Liver (tissue), 10 donors: ENCODE measurements at places on chromosomes 2 and 18. TPM values are rescaled to one million over a fixed set of nuclear protein-coding genes. Genes with fewer than 3 reads are reported as not detected.

- H3K27me3 ChIP-seq: no peaks in the 10 kb centered on the region
- no peak within 1 kb of the TSS for H3K27ac ChIP-seq
- H3K4me3 ChIP-seq: no peak within 1 kb of the TSS
- no peaks in the 10 kb centered on the region for H3K4me1 ChIP-seq
Observed at GRCh38 chr2:219418155-219419011, at the start of gene DES. Gene DES, plus strand, starts transcription at chr2:219418377. Its CDS starts 86 bp downstream, at chr2:219418463.

DNA sequence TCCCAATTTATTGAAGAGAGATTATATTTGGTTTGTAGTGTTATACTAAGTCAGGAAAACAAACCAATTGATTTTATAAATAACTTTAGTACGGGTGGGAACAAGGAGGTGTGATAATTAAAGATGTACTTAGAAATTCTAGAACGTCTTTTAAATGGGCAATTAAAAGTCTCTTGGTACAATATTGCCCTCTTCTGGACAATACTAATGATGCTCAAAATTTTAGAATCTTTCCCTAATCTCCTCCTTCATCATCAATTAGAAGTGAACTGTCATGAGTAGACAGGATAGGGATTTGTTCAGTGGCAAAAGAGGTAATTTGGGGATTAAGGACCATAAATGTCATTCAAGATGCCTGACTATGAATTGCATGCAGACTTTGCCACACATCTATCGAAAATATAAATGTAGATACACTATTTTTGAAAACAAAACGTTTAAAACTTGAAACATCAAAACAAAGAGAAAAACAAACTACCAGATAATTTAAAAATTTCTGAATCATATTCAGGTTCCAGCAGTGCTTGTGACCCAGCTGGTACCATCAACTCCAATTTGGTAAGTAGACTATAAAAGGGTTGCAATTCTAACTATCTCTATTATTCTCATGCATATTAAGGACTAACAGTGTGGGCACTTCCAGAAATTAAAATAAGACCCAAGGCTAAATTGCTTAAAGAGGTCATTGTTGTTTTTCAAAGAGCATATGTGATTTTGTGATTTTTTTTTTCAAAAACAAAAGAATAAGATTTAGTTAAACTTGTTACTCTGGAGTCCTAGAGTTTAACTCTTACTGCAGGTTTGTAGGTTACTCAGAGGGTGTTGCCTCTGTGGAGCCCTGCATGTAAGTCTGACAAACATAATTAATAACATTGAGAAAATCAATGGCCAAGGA lies 123.5 kb downstream of the LAMA3 start:
- no peaks in the 10 kb centered on the region for H3K36me3 ChIP-seq
- no peak overlapping the region for H3K4me3 ChIP-seq
- H3K27me3 ChIP-seq: no peaks in the 10 kb centered on the region
- DNase-seq: no peak
- no peak overlapping the region for H3K27ac ChIP-seq

GRCh38 chr2:207184348-207184747 lies 18.6 kb upstream of the KLF7 start:
- no peak overlapping the region for H3K27ac ChIP-seq
- no peak overlapping the region for H3K4me3 ChIP-seq
- no peaks in the 10 kb centered on the region for H3K36me3 ChIP-seq
- no peaks in the 10 kb centered on the region for H3K27me3 ChIP-seq
- peaks cover 10% of the 10 kb centered on the region for H3K4me1 ChIP-seq
- no peak for DNase-seq

Gene SPP2
- 584 TPM for polyA plus RNA-seq

DNA sequence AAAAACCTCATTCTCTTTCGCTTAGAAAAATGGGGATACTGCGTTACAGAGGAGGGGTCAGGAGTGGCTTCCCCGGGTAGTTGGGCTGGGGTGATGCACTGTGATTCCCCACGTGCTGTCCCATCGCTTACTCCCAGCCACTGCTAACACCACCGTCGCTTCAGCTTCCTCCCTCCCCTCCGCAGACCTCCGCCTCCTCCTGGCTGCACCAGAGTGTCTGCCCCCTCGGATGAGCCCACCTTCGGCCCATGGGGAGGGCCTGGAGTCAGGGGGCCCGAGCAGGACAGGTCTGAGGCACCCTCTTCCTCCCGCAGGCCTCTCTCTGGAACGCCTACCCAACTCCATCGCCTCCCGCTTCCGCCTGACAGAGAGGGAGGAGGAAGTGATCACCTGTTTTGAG lies 59.1 kb upstream of the MCFD2 start:
- no peak overlapping the region for H3K4me3 ChIP-seq
- no peak overlapping the region for H3K27ac ChIP-seq
- peaks cover 18% of the 10 kb centered on the region for H3K4me1 ChIP-seq
- DNase-seq: no peak
- peaks cover 4% of the 10 kb centered on the region for H3K36me3 ChIP-seq
- no peaks in the 10 kb centered on the region for H3K27me3 ChIP-seq

Gene OSBPL1A
- 11.2 TPM for polyA plus RNA-seq

Gene CXCR2
- 0.60 TPM for polyA plus RNA-seq

DNA sequence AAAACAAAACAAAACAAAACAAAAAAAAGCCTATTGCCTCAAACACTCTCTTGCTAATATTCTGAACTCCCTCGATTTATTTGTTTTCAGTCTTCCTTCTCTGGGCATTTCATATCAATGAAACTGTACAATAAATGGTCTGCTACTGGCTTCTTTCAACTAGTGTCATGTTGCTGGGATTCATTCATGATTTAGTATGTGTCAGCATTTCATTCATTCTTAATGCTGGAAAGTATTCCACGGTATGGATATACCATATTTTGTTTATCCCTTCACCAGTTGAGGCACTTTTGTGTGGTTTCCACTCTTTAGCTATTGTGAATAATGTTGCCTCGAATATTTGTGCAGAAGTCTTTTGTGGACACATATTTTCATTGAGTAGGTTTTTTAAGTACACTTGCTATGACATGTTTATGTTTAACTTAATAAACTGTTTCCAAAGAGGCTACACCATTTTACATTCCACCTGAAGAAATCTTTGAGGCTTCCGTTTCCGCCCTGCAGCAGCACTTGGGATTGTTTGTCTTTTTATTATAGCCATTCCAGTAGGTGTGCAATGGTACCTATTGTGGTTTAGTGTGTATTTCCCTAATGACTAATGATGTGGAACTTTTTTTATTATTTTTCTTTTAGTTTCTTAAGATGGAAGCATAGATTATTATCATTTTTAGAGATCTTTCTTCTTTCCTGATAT lies 543.6 kb upstream of the SOX11 start:
- H3K4me3 ChIP-seq: no peak overlapping the region
- H3K4me1 ChIP-seq: no peaks in the 10 kb centered on the region
- no peak for DNase-seq
- H3K27me3 ChIP-seq: no peaks in the 10 kb centered on the region
- no peak overlapping the region for H3K27ac ChIP-seq
- H3K36me3 ChIP-seq: no peaks in the 10 kb centered on the region

Gene ARHGEF33
- polyA plus RNA-seq: 0.08 TPM

GRCh38 chr18:7190547-7191156 lies 40.2 kb upstream of the LRRC30 start:
- no peak overlapping the region for H3K4me3 ChIP-seq
- H3K4me1 ChIP-seq: no peaks in the 10 kb centered on the region
- DNase-seq: no peak
- H3K36me3 ChIP-seq: no peaks in the 10 kb centered on the region

GRCh38 chr2:105953942-105954341 lies 209.2 kb downstream of the NCK2 start:
- no peak overlapping the region for H3K4me3 ChIP-seq
- no peaks in the 10 kb centered on the region for H3K27me3 ChIP-seq
- H3K4me1 ChIP-seq: no peaks in the 10 kb centered on the region
- no peaks in the 10 kb centered on the region for H3K36me3 ChIP-seq
- no peak overlapping the region for H3K27ac ChIP-seq
- no peak for DNase-seq

Gene SERPINB4
- not detected for polyA plus RNA-seq

Gene C2orf49
- 8.1 TPM for polyA plus RNA-seq

GRCh38 chr2:221448844-221449390 lies 123.2 kb downstream of the EPHA4 start:
- H3K27ac ChIP-seq: no peak overlapping the region
- H3K4me1 ChIP-seq: no peaks in the 10 kb centered on the region
- DNase-seq: no peak
- H3K36me3 ChIP-seq: no peaks in the 10 kb centered on the region

Gene SLC25A12
- 0.93 TPM for polyA plus RNA-seq

- no peaks in the 10 kb centered on the region for H3K4me1 ChIP-seq
- H3K27ac ChIP-seq: no peak overlapping the region
- H3K4me3 ChIP-seq: no peak overlapping the region
- no peaks in the 10 kb centered on the region for H3K36me3 ChIP-seq
- no peak for DNase-seq
Observed at GRCh38 chr2:39851651-39852110, 72.6 kb upstream of the THUMPD2 start.

Gene SCYGR6
- polyA plus RNA-seq: not detected

DNA sequence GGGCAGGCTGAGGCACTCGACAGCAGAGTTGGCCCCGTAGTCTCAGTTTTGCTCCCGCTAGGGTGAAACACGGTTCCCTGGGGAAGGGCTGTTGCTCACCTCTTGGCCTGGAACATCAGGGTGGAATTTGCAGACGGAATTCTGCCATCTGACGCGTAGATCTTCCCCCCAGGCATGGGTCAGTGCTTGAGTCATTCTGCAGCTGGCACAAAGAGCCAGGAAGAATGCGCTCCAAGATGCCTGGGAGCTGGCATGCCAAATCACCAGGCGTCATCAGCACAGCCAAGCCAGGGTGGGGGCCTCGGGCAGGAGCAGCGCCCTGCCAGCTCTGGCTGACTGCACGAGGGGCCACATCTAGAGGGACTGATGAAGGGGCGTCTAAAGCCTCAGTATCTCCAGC lies 42.7 kb downstream of the ODC1 start:
- no peak overlapping the region for H3K4me3 ChIP-seq
- no peaks in the 10 kb centered on the region for H3K36me3 ChIP-seq
- H3K27me3 ChIP-seq: no peaks in the 10 kb centered on the region
- DNase-seq: no peak
- H3K27ac ChIP-seq: peak overlapping the region; percentile 14

DNA sequence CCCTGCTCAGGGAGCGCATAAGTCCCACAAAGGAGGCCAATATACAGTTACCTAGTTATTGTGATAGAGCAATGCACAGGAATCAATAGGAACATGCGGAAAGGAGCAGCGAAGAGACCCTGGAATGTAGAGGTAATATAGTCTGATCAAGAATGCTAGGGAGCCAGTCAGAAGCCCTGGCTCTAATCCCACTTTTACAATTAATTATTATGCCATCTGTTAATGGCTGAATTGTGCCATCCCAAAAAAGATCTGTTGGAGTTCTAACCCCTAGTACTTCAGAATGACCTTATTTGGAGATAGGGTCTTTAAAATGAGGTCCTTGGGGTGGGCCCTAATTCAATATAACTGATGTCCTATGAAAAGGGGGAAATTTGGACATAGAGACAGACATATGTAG lies 7.7 kb upstream of the SPATS2L start:
- no peak overlapping the region for H3K4me3 ChIP-seq
- H3K27me3 ChIP-seq: no peaks in the 10 kb centered on the region
- no peak overlapping the region for H3K27ac ChIP-seq
- no peaks in the 10 kb centered on the region for H3K4me1 ChIP-seq
- no peak for DNase-seq

Gene CNTNAP5
- not detected for polyA plus RNA-seq

GRCh38 chr2:227614246-227614645 lies 394 bp downstream of the SCYGR3 start:
- H3K27me3 ChIP-seq: no peaks in the 10 kb centered on the region
- H3K27ac ChIP-seq: no peak overlapping the region
- H3K36me3 ChIP-seq: no peaks in the 10 kb centered on the region
- H3K4me1 ChIP-seq: no peaks in the 10 kb centered on the region
- no peak overlapping the region for H3K4me3 ChIP-seq

DNA sequence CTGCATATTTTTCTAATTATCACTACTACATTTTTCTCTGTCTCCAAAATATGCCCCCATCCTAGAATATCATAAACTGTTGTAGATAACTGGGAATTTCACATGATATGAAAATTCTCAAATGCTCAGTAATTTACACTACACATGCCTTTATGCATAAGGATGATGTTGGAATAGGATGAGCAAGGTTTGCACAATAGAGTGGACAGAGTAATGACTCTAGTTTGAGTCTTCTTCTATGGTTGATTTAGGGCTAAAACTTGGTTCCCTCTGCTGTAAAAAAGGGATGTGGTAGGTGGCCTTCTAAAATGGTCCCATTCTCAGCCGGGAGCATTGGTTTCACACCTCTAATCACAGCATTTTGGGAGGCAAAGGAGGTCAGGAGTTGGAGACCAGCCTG lies 129.9 kb downstream of the BCL11A start:
- no peak overlapping the region for H3K4me3 ChIP-seq
- no peaks in the 10 kb centered on the region for H3K4me1 ChIP-seq
- no peaks in the 10 kb centered on the region for H3K27me3 ChIP-seq
- no peak overlapping the region for H3K27ac ChIP-seq

DNA sequence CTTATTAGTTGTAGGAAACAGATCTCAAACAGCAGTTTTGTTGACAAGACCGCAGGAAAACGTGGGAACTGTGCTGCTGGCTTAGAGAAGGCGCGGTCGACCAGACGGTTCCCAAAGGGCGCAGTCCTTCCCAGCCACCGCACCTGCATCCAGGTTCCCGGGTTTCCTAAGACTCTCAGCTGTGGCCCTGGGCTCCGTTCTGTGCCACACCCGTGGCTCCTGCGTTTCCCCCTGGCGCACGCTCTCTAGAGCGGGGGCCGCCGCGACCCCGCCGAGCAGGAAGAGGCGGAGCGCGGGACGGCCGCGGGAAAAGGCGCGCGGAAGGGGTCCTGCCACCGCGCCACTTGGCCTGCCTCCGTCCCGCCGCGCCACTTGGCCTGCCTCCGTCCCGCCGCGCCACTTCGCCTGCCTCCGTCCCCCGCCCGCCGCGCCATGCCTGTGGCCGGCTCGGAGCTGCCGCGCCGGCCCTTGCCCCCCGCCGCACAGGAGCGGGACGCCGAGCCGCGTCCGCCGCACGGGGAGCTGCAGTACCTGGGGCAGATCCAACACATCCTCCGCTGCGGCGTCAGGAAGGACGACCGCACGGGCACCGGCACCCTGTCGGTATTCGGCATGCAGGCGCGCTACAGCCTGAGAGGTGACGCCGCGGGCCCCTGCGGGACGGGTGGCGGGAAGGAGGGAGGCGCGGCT lies at the start of gene TYMS:
TYMS (plus strand) TSS at position 343 of the 690 bp plus-strand sequence; CDS start at position 433, 90 bp downstream.
- H3K4me3 ChIP-seq: peak within 1 kb of the TSS; percentile 75
- H3K4me1 ChIP-seq: peaks cover 11% of the 10 kb centered on the region
- no peaks in the 10 kb centered on the region for H3K36me3 ChIP-seq
- no peak within 1 kb of the TSS for H3K27ac ChIP-seq
- no peaks in the 10 kb centered on the region for H3K27me3 ChIP-seq
- DNase-seq: peak; percentile 64

- H3K4me1 ChIP-seq: peaks cover 26% of the 10 kb centered on the region
- no peak for DNase-seq
- H3K27ac ChIP-seq: no peak within 1 kb of the TSS
- peaks cover 9% of the 10 kb centered on the region for H3K27me3 ChIP-seq
- H3K36me3 ChIP-seq: no peaks in the 10 kb centered on the region
Observed at GRCh38 chr2:176187899-176188773, at the start of gene HOXD1. Gene HOXD1, plus strand, starts transcription at chr2:176188668. Its CDS starts 134 bp downstream, at chr2:176188802.

GRCh38 chr2:204586444-204587180 lies 41.3 kb downstream of the PARD3B start:
- no peak overlapping the region for H3K4me3 ChIP-seq
- DNase-seq: no peak
- no peaks in the 10 kb centered on the region for H3K4me1 ChIP-seq
- H3K36me3 ChIP-seq: no peaks in the 10 kb centered on the region
- H3K27ac ChIP-seq: no peak overlapping the region
- no peaks in the 10 kb centered on the region for H3K27me3 ChIP-seq
